Stimulated activated CD8-positive, alpha-beta memory T cell treated with anti-CD3 and anti-CD28 coated beads, Interleukin-15, amount 100 ng/mL, for 48 hours (primary cell): ENCODE measurements at places on chromosomes 12 and 14.

GRCh38 chr12:2892246-2892645 is 1.6 kb downstream of the TULP3 start:
- DNase-seq: no peak

DNA sequence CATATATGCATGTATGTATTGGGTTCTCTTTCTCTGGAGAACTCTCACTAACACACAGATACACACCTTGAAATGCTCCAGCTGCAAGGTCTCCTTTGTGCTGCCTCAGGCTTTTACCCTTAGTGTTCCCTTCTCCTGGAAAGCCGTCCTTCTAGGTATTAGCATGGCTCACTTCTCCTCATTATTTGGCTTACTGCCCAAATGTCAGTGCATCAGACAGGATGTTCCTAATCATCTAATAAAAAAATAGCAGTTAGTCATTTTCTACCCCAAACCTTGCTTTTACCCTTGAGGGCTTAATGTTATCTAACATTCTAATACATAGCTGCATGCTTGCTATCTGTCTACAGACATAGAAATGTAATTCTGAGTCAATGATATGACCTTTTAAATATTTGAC is 109.0 kb upstream of the SLC16A7 start:
- no peak for DNase-seq

GRCh38 chr14:102086972-102087761 is at the start of gene HSP90AA1:
Gene HSP90AA1, minus strand, starts transcription at chr14:102087044. Its CDS starts 666 bp downstream, at chr14:102086378.
- DNase-seq: peak; percentile 92

GRCh38 chr14:90546767-90547166 is 149.9 kb downstream of the CALM1 start:
- no peak for DNase-seq

- DNase-seq: no peak
Observed at GRCh38 chr12:115898670-115899069, 378.8 kb downstream of the MED13L start.

GRCh38 chr12:69657376-69658137 is 41.5 kb downstream of the BEST3 start:
- no peak for DNase-seq

DNA sequence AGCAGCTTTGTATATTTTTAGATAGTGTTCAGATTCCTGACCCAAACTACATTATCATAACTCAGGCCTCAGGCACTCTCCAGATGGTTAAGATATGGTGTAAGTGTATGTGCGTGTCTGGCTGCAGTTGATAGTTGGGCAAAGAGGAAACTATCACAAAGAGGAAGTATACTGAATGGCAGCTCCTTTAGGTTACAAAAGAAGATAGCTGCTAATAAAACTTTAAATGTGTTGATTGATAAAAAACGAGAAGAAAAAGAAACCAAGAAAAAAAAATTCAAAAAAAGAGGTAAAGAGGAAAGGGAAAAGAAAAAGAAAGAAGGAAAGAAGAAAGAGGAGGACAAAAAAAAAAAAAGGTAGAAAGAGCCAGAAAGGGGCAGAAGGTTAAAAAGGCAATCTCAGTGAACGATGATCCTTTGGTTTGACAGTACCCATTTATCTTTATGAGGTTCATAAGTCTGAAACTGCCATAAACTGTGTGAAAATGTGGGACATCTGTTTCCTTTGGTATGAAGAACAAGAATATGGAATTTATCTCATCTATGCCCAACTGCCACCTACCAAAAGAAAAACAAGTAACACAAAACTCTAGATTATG is 42.2 kb downstream of the TAOK3 start:
- DNase-seq: no peak

- DNase-seq: no peak
Observed at GRCh38 chr14:79896009-79896408, 315.3 kb downstream of the DIO2 start.

DNA sequence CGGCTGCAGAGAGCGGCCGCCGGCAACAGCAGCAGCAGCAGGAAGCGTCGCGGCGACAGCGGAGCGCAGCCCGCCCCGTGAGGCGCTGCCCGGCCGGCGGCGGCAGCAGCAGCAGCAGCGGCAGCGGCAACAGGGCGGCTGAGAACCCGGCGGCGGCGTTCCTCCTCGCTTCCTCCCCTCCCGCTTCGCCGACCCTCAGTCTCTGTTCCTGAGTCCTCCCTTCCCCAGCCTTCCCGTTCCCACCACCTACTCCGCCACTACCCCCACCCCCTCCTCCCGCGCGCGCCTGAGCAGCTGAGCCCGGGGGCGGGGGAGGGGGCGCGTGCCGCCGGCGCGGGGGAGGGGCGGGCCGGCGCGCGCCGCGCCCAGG is 310 bp downstream of the BICDL1 start:
- DNase-seq: no peak
